ENCODE measurements at places on chromosomes 4 and X. TPM values are rescaled to one million over a fixed set of nuclear protein-coding genes. Genes with fewer than 3 reads are reported as not detected.

DNA sequence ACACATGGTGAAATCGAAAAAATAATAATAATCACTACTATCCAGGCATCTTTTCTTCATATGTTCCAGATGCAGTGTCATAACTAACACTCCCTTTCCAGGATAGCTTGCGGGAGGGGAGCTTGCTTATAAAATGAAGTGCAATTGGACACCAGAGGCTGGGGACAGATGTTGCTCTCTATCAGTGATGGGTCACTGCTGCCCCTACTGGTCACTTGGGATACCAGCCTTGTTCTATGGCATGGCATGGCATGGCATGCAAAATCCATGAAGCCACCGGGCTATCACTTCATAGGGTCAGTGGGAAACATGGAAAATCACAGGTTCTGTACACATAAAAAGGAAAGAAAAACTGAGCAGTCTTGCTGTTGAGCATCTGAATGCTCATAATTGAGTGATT lies 168.1 kb downstream of the GLRA2 start:
- DNase-seq: no peak

Gene SRPK3
- not detected for total RNA-seq

DNA sequence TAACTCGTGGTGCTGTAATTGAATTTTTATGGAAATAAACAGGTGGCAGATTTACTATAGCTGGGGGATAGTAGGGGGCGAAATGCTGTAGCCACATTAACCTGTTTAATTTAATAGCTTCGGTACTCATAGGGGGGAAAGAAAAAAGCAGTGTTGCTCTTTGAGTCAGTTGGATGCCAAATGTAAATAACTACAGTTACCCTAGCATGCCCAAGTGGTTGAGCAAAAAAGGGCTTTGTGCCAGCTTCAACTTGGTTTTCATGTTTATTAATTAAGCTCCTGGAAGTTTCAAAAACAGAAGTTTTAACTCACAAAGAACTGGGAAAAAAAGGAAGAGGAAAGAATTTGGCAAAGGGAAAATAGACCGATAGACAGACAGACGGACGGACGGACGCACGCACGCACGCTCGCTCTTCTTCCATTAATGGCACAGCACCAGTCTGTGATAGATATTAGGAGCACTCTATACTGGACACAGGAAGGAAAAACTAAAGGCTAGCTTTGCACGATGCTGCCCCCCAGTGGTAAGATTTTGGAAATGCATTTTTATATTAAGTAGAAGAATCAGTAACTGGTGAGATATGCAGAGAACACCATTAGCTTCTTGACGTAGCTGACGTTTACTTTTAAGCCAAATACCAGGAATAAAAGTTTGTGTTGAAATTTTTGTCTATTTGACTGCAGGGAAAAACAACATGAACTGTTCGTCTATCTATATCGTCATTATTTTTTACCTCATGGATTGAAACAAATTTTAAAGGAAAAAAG lies 151.8 kb downstream of the SLC7A11 start:
- DNase-seq: no peak

- no peak for DNase-seq
These were observed 47.8 kb downstream of the DCUN1D4 start for GRCh38 chr4:51890760-51891159.

- DNase-seq: no peak
These were observed 348.5 kb upstream of the INTU start for GRCh38 chr4:127284236-127284635.

GRCh38 chr4:184924516-184924915 lies 93.8 kb upstream of the HELT start:
- no peak for DNase-seq

DNA sequence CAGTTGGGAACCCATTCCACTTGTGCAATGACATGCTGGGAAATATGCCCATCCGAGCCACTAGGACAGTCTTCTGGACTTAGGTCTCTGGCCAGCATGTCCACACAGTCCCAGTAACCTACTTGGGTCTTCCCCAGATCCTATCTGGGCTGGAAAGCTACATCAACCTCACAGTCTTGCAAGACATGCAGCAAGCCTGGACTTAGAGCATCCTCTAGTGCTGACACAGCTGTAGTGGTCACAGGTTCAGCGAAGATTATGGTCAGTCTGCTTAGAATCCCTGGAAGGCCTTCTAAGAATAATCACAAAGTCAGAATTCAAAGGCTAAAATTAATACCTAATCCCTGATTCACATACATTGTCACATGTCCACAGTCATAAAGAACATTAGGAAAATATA lies 842.7 kb downstream of the STPG2 start:
- DNase-seq: no peak

Gene RASSF6
- total RNA-seq: 1.4 TPM

DNA sequence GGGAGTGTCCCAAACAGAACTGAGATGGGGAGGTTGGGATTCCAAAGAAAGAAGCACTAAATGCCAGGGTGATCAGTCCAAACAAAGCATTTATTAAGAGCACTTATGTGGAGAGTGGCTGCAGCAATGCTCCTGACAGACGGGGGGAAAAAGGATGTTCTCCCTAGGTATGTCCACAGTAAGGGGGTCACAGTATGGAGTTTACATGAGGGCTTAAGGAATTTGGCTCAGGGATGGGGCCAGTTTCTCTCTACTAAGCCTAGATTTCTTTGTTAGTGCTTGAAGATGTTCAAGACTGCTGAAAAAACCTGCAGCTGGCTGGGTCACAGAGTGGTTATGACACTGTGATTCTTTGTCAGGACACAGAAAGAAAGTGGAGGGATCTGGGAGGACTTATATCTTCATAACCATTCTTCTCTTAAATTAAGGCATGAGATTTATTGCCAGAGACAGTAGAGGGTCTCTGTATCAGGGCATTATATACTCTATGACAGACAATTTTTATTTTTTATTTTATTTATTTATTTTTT lies 1468.0 kb downstream of the C4orf33 start:
- no peak for DNase-seq

GRCh38 chr4:119008761-119009160 lies 120.1 kb downstream of the SYNPO2 start:
- DNase-seq: no peak

DNA sequence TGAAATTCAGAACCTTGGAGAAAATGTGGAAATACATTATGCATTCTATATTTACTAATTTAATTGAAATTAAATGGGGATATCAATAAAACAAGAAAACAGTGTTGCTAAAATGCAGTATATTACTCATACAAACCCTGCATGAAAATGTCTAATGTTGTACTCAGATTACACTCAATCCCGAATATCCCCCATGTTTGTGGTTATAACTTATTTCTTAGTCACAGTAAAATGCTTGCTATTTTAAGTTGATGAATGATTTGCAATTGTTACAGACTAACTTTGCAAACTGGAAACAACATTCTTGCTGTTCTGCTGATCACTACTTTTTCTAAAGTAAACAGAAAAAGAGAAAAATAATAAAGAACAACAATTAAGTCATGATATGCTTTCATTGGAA lies 33.1 kb upstream of the ANXA10 start:
- no peak for DNase-seq

DNA sequence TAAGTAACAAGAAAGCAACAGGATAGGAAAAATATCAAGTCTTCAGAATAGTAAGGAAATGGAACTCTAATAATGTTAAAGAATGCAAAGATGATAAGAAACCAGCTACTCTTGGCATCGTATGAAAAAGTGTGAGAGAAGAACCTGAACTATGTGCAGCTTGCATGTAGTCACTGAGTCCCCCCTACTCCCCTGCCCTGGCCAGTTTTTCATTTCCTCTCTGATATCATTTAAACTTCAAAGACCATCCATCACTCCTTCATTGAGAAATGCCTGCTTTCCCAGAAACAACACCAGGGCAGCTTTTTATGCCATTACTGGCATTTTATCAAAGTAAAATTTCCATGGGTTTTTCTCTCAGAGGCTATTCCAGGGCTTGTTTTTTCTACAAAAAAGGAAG lies 28.1 kb downstream of the INPP4B start:
- DNase-seq: no peak

DNA sequence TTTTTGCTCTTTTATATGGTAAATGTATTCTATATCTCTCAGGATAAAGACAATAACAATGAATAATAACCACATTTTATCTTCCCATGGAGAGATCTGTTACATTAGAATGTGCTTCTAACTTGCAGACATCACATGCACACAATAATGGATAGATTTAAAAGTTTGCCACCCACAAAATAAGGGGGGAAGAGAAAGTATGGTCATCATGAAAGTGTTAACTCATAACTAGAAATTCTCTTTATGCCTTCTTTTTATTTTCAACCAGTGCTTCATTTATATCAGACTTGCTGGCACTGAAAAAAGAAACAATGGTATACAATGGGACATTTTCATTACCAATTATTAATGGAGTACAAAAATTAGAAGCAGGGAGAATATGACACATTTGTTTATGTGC lies 470.0 kb downstream of the FAT4 start:
- no peak for DNase-seq

DNA sequence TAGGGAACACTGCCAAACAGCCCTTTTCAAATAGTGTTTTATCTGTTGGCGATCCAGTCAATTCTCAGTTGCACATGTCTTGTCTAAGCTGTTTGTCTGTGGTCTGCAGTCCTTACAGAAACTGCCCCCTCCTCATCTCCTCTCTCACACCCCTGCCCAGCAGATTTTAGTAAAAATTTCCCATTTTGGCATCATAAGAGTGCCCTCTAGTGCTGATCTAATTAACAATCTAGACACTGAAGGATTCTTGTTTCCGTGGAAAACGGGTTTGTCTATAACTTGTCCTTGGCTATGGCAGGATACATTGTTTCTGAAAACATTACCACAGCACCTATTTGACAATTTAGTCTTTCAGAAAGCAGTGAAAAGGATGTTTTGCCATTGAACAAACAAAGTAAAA lies 227.2 kb upstream of the MBNL3 start:
- no peak for DNase-seq
